Lower leg skin (tissue), 4 donors: ENCODE measurements at places on chromosomes 6 and 20.
A peak's percentile ranks its signal among the peaks of the same experiment; 100 is the strongest.

DNA sequence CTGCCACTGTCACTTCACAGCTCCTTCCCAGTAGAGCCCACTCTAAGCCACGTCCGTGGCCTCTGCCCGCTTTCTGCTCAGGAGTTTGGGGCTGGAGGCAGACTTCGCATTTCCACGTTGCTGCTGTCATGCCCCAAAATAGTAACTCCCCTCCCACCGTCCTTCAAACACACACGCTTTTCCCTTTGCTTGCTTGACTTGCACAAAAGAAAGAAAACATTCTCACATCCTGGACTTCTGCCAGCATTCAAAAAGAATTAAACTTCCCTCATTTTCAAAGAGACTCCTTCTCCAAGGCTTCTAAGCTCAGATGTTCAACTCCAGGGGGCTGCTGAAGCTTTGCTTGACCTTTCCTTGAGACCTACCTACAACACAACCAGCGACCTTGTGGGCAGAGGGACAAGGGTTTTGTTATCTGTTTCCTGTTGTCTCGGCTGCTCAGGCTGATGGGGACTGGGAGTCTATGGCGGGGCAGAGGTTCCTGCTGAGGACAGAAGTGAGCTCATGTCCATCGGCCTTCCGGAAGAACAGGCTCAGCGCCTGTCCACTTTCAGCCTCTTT lies 263.8 kb upstream of the FOXQ1 start:
- DNase-seq: peak; percentile 68

DNA sequence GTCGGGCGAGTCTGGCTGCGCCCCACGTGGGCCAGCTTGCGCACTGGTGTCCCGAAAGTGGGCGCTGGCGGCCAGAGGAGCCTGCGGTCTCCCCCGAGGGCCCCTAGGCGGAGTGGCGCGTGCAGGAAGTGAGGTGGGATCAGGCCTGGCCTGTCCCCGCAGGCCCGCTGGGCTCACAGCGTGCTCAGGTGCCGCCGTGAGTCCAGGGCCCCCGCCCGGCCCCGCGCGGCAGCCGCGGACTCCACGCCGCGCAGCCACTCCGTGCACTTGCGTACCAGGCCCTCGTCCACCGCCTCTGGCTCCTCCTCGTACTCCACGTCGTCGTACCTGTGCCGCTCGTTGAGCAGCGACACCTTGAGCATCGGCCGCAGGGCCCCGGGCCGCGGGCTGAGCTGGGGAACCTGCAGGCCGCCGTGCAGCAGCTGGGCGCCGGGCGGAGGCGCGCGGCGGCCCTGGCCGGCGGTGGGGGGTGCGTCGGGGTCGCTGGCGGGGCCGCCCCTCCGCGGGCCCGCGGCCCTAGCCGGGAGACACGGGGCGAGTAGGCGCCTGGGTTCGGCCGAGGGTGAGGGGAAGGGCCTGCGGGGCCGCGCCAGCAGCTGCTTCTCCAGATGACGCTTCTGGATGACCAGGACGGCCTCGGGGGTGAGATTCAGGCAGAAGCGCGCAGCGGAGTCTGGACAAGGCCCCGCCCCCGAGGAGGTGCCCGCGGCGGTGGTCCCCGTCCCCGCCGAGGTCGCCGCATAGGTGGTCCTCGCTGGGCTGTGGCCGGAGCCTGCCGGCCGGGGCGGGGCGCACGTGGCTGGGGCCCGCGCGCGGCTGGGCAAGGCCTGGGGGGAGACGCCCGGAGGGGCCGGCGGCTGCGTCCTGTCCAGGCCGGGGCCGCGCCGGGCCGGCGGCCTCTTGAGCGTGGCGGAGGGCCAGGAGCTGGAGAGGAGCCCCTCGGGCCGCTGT lies 835 bp downstream of the PRR18 start:
- DNase-seq: no peak

DNA sequence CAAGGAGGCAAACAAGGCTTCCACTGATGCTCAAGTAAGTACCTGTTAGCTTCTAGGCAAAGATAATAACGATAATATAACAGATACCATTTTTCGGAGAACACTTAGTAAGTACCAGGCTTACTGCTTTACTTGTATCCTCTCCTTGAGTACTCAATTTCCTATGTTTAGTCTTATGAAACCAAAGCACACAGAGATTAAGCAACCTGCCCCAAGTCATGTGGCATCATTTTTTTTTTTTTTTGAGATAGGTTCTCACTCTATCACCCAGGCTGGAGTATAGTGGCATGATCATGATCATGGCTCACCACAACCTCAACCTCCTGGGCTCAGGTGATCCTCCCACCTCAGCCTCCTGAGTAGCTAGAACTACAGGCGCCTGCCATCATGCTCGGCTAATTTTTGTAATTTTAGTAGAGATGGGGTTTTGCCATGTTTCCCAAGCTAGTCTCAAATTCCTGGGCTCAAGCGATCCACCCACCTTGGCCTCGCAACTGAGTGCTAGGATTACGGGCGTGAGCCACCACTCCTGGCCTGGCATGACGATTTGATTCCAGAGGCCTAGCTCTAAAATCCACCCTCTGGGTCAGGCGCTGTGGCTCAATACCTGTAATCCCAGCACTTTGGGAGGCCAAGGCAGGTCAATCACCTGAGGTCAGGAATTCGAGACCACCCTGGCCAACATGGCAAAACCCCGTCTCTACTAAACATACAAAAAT lies 14.0 kb downstream of the SPAG4 start:
- DNase-seq: peak; percentile 57

DNA sequence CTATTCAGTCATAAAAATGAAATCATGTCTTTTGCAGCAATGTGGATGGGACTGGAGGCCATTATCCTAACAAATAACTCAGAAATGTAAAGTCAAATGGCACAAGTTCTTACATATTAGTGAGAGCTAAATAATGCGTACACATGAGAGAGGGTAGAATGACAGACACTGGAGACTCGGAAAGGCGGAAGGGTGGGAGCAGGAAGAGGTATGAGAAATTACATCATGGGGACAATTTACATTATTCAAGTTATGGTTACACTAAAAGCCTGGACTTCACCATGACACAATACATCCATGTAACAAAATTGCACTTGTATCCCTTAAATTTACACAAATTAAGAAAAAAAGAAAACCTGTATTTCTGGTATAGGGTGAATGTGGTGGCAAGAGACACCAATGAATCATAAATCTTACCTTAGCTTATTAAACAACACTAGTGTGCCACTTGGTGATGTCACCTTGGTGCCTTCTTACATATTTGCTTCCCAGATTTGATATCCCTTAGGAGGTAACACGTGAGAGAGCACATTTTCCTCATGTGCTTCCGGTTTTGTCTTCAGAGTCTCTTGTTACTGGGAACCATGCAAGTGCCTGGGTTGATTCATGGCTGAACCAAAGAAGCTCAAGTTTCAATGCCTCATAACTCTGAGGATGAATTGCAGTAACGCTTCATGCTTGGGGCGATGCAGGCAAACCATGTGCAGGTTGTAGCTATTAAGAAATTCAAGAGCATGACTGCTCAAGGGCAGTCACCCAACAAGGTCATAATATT lies 84.6 kb downstream of the DCDC2 start:
- DNase-seq: no peak
